ENCODE measurements at places on chromosomes 13 and 19.

DNA sequence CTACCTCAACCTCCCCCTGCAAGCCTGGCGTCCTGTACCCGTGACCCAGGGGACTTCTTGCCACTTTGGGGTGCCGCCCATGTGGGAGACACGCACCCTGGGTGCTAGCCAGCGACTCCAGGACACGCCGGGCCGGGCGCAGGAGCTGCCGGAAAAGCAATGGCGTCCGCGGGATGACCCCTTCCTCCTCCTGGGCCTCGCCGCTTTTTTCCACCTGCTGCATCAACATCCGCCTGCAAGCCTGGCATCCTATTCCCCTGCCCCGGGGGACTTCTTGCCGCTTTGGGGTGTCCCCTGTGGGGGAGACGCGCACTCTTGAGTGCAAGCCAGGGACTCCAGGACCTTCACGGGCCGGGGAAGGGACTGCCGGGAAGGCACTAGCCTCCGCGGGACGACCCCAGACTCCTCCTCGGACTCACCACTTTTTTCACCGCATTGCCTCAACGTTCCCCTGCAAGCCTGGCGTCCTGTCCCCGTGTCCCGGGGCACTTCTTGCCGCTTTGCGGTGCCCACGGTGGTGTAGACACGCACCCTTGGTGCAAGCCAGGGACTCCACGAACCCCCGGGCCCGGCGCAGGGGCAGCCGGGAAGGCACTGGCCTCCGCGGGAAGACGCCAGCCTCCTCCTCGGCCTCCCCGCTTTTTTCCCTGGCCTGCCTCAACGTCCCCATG lies 237.8 kb downstream of the TUBA3C start:
- no peak for DNase-seq

GRCh38 chr13:49927755-49928154 lies 8.4 kb downstream of the SPRYD7 start:
- DNase-seq = peak; percentile 78

- DNase-seq = no peak
These were observed 102.8 kb downstream of the STARD13 start for GRCh38 chr13:33182729-33183128.

- no peak for DNase-seq
These were observed 617.6 kb downstream of the FGF9 start for GRCh38 chr13:22288496-22288895.

- no peak for DNase-seq
These were observed 16.5 kb upstream of the TNFAIP8L1 start for GRCh38 chr19:4622695-4623421.

DNA sequence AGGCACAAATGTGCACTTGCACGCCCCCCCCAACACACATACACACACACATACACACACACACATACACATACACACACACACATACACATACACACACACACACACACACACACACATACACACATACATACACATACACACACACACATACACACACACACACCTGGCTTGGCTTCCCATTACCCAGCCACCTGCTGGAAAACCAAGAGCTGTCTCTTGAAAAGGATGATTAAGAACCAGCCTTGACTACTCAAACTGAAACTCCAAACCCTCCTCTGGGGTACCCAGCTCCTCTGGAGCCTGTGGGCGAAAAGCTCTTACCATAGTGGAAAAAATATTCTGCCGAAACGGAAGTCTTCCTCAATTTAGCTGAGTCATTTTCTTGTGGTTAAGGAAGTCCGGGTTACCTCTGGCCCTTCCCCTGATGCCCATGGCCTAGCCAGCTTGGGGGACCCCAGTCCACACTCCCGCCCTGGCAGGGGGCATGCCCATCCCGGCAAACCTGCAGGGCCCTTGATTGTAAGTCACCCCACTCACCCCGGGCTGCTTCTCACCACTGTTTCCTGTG lies 21.9 kb downstream of the CEBPA start:
- DNase-seq = no peak

- peak; percentile 43 for DNase-seq
These were observed 1.1 kb downstream of the ZBTB45 start for GRCh38 chr19:58518256-58519086.

GRCh38 chr19:41928221-41928683 lies at the start of gene ERFL:
TSS of gene ERFL (minus strand) at chr19:41928449. CDS start at chr19:41912919, 15,530 bp downstream.
- DNase-seq = peak; percentile 61

DNA sequence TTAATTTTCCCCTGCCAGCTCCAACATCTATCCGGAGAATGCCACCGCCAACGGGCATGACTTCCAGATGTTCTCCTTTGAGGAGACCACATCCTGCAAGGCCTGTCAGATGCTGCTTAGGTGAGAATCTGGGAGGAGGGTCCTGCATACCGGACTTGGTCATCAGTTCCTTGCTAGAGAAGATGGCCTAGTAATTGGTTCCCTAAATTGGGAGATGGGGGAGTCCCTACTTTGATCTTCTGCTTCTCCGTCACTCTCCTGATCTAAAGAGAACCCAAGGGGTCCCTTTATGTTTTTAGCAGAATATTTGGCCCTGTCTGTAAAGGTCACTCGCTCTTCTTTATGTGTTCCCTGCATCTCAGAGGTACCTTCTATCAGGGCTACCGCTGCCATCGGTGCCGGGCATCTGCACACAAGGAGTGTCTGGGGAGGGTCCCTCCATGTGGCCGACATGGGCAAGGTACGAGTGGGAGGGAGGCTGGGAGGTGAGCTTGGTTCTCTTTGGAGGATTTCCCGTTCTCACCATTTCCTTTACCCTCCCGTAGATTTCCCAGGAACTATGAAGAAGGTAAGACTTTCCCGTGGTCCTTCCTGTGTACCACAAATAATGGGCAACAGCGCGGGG lies 54.1 kb upstream of the ADGRE1 start:
- DNase-seq = no peak

- DNase-seq = no peak
These were observed 9.6 kb downstream of the FSD1 start for GRCh38 chr19:4313847-4314490.

- no peak for DNase-seq
These were observed 1.0 kb downstream of the AMH start for GRCh38 chr19:2249880-2250765.

GRCh38 chr19:12984143-12984627 lies 11.1 kb upstream of the NFIX start:
- no peak for DNase-seq
